Neural crest cell (in vitro differentiated cells): ENCODE measurements at places on chromosomes 7 and 10. TPM values are rescaled to one million over a fixed set of nuclear protein-coding genes. Genes with fewer than 3 reads are reported as not detected.

Gene TDRD1
- total RNA-seq = not detected in 2 replicates

Gene TAS2R4
- 1.1 and 1.6 TPM in 2 replicates for total RNA-seq

Gene C10orf95
- 0.21 and 0.27 TPM in 2 replicates for total RNA-seq

Gene GNAT3
- not detected in 2 replicates for total RNA-seq

Gene RAB19
- total RNA-seq = not detected in 2 replicates

Gene DMBT1
- not detected in 2 replicates for total RNA-seq

Gene KIF20B
- total RNA-seq = 46.7 and 51.3 TPM in 2 replicates

Gene TSC22D4
- total RNA-seq = 28.8 and 32.8 TPM in 2 replicates

Gene AMPH
- total RNA-seq = 32.4 and 33.7 TPM in 2 replicates

Gene ABCB1
- total RNA-seq = 5.6 and 6.1 TPM in 2 replicates

Gene PNLIPRP3
- not detected in 2 replicates for total RNA-seq

Gene RBP3
- total RNA-seq = not detected in 2 replicates
